BE2C (cell line): ENCODE measurements at places on chromosomes 16 and 17.

DNA sequence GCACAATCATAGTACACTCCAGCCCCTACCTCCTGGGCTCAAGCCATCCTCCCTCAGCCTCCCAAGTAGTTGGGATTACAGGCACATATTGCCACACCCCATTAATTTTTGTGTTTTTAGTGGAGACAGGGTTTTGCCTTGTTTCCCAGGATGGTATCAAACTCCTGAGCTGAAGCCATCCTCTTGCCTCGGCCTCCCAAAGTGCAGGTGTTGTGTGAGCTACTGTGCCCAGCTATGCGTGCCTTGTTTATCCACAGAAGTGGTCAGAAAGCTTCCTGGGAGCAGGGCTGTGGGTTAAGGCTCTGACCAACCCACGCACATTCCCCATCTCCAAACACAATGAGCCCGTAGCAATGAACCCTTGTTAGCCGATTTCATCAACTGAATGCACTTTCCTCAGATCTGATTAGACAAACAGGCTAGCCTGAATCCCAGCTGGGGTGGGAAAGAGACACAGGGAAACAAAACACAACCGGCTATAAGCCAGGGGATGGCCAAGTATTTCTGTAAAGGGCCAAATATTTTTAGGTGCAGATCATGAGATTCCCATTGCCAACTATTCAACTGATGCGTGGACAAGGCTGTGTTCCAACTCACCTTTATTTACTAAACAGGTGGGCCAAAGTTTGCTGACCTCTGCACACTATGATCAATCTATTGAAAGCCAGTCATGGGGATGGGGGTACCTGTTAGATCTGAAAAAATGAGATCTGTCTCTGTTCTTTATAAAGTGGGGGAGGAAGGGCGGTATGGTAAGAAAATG is 193.6 kb downstream of the CPPED1 start:
- DNase-seq = no peak

DNA sequence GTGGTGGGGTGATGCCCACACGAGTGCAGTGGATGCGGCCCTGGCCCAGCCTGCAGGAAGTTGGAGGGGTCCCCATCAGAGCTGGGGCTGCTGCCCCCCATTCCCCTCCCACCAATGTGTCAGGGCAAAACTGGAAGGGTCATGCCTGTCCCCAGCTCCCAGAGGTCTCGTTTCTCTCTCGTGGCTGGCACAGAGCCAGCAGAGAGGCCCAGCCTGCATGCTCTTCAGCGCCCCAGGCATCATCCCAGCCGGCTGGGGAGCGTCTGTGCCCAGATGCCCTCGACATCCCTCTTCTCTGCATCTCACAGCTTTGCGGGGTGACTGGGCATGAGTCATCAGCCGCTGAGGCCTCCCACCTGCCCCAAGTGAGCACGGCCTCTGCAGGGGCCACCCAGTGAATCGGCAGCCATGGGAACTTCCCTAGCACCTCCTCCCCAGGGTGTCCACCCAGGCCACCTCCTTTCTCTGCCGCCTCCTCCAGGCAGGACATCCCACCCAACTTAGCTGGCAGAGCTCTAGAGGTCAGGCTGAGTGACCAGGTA is 9.8 kb upstream of the CSNK1D start:
- peak; percentile 94 for DNase-seq

DNA sequence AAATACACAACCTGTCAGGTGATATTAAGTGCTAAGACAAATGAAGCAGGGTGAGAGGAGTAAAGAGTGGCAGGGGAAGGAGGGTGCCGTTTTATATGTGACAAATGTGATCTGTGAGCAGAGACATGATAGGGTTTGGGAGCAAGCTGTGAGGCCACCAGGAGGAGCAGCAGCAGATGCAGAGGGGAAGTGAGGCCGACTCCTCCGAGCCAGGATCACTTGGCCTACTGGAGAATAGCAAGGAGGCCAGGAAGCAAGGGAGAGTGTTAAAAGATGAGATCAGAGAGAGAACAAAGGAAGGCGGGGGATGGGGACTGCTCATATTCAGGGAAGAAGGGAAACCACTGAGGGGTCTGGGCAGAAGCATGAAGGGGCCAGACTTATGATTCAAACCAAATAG is 129.4 kb downstream of the TANGO6 start:
- peak; percentile 33 for DNase-seq

- no peak for DNase-seq
Measured at GRCh38 chr17:42155614-42156045, 841 bp upstream of the RAB5C start.

- no peak for DNase-seq
Measured at GRCh38 chr17:20103454-20104446, 94.6 kb downstream of the SPECC1 start.

GRCh38 chr16:88530858-88531203 is 39.4 kb upstream of the ZC3H18 start:
- peak; percentile 32 for DNase-seq
